ENCODE measurements at places on chromosomes 13 and 19.

- no peak for DNase-seq
Measured at GRCh38 chr19:10159610-10160009, 35.1 kb downstream of the DNMT1 start.

- no peak for DNase-seq
Measured at GRCh38 chr13:50919277-50919676, 9.7 kb downstream of the RNASEH2B start.

DNA sequence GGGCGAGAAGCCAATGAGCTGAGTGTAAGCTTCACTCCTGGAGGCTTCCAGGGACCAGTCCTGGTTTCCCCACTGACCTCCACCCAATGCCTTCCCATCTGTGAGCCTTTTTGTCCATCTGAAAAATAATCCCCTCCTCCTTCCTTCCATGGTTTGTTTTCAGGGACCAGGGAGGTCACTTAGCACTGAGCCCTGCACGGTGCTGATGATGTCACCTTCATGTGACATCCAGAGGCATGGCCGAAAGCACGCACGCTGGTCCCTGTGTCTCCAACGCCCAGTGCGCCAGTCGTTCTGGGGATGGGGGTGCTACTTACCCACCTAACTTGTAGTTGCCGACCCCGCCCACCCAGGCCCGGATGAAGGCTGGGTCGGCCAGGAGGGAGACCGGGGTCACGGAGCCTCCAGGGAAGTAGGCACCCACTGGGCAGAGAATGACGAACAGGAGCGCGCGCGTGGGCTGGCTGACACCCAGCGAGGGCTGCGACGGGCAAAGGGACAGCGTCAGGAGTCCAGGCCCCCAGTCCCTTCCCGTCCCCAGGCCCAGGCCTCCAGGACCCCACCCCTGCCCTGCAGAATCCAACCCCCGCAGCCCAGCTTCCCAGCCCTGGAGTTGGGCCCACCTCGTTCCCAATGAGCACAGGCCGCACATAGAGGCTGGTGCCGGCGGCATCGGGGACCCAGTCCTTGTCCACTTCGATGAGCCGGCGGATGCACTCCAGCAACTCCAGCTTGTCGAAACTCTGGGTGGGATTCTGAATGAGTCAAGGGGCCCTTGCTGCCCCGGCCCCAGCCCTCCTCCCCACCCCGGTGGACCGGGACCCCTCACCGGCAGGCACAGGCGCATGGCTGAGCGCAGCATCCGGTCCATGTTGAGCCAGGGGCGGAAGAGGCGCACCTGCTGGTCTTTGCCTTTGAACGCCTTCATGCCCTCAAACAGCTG lies 11.2 kb downstream of the BCAT2 start:
- DNase-seq, result no peak

GRCh38 chr19:18756896-18757295 lies 34.2 kb downstream of the COMP start:
- no peak for DNase-seq

GRCh38 chr19:55460670-55461258 lies 678 bp downstream of the ISOC2 start:
- DNase-seq, result no peak

GRCh38 chr13:112115403-112116091 lies 48.6 kb downstream of the SOX1 start:
- DNase-seq, result no peak

DNA sequence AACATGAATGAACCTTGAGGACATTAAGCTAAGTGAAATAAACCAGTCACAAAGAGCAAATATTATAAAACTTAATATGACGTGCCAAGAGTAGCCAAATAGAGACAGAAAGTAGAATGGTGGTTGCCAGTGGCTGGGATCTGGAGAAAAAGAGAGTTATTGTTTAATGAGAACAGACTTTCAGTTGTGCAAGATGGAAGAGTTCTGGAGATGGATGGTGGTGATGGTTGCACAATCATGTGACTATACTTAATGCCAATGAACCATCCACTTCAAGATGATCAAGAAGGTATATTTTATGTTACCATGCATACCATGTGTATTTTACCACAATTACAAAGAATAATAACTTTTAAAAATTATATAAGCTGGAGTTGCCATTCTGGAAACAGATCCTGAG lies 65.7 kb upstream of the MTIF3 start:
- no peak for DNase-seq

DNA sequence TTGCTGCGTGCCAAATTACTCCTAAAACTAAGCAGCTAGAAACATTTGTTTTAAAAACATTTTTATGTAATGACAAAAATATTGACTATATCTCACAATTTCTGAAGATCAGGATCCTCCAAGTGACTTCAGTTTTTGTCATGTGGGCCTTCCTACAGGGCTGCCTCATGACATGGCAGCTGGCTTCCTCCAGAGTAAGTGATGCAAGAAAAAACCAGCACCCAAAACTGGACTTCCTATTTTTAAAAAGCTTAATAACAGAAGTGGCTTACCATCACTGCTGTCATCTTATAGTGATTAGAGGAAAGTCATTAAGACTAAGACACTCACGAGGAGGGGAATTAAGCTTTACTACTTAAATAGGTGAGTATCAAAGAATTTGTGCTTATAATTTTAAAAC lies 681.7 kb downstream of the PCDH17 start:
- DNase-seq, result no peak

GRCh38 chr13:66665991-66666390 lies 564.1 kb downstream of the PCDH9 start:
- peak; percentile 33 for DNase-seq

GRCh38 chr13:91684746-91685145 lies 286.3 kb downstream of the GPC5 start:
- DNase-seq, result no peak

DNA sequence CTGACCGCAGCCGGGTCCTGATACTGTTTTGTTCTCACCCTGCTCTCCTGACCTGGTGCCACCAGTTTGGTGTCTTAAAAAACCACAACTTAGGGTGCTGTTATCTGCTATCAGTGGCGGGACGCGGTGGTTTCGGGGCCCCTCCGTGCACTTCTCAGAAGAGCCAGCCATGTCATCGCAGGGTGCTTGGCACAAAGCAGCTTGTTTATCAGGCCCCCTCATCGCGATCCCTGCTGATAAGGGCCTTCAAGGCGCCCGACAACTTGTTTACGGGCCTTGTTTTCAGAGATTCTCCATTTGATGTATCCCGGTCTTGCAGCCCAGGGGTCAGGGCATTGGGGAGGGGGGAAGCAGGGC lies 58.1 kb upstream of the KLF2 start:
- DNase-seq, result no peak

GRCh38 chr13:74596691-74597090 lies 462.5 kb upstream of the KLF12 start:
- DNase-seq, result no peak

- no peak for DNase-seq
Measured at GRCh38 chr19:53871454-53871853, 3.8 kb downstream of the MYADM start.

DNA sequence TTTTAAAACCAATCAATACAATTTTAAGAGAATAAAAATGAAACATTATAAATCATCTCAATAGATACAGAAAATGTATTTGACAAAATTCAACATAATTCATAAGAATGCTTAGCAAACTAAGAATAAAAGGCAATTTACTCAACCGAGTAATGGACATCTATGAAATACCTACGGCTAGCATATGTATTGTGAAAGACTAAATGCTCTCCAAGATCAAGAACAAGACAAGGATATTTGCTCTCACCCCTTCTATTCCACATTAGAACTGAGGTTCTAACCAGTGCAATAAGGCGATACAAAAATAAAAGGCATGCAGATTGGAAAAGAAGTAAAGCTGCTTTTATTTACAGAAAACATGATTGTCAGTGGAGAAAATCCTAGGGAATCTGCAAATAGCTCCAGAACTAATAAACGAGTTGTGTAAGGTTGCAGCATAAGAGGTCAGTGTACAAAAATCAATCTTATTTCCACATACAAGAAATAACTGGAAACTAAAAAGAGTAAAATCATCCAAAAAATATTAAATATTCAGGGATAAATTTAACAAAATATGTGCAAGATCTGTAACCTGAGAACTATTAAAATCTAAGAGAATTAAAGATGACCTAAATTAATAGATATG lies 16.4 kb downstream of the KATNAL1 start:
- no peak for DNase-seq

DNA sequence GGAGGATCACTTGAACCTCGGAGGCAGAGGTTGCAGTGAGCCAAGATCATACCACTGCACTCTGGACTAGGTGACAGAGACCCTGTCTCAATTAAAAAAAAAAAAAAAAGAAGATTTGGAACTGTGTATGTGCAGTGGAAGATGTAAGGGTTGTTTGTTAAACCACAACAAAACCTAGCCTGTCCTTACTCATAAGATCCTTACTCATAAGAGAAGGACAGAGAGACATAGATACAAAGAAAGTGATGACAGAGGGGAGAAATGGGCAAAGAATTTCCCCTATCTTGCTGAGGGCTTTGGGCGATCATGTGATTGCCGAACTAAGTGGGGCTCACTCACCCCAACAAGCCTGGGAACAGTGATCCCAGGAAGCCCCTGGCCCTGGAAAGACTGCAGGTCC lies 7.9 kb downstream of the ITPKC start:
- DNase-seq, result no peak

DNA sequence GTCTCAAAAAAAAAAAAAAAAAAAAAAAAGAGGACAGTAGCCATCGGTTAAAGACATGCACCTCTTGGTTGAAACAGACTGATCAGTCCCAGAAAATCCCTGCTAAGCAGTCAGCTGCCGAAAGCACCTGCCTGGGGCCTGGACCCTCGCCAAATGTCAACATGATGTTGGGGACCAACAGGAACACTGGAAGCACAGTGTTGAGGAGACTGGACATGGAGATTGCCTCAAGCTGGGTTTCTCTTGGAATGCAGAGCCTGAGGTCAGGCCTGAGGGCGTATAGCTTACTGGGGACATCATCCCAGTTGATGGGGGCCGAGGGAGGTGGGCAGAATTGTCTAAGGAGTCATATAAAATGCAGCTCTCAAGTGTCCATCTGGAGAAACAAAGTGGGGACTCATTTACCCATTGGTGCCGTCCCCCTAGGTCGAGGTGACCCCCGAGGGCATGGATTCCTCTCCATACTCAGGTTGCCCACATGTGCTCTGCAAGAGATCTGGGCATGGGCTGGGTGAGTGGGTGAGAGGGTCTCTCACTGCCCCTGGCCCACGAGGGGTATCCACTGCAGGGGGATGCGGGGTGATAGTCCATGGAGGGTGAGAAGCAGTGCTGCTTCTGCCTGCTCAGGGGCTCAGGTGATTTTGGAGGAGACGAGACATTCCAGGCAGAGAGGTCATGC lies 164.5 kb downstream of the URI1 start:
- no peak for DNase-seq

- DNase-seq, result no peak
Measured at GRCh38 chr19:805600-806550, 8.6 kb downstream of the PTBP1 start.

DNA sequence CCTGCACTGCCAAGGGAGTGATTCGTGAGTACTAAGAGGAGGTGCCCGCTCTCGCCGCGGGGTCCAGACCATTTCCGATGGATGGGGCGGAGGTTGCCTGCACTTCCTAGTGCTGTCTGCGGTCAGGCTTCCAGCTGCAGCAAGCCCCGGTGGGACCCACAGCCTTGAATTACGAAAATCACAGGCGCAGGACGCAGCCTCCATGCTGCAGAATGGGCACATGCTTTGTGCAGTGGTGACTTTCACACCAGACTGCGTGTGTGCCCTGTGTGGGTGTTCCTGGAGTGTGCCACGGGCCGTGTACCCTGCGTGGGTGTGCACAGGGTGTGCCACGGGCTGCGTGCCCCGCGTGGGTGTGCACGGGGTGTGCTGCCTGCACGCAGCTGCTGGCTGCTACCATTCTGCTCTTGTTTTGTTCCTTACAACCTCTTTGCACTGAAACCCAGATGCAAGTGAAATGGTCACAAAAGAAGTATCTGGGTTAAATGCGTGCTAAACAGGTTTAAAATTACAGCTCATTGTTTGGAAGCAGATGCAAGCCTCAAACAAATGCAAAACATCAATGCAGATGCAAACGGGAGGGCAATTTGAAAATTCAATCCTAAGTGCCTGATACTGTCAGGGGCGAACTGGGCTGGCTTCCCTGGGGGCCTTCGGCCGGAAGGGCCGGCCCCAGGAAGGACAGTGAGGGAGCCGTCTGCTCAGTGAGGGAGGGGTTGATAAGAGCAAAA lies 221.2 kb upstream of the SOX1 start:
- DNase-seq, result no peak

DNA sequence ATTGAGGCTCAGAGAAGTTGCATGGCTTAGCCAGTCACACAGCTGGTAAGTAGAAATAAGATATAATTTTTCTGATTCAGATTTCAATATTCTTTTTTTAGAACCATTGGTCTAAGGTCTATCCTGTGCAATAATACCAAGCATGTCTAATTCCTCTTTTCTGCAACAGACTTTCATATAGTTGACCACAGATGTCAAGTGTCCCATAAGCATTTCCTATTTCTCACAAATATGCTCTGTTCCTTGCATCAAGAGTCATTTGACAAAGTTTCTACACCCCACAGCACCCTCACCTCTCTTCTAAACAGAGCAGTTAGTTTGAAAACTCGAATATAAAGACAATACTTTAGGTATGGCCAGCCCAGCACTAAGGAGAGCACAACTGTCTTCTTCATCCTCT lies 26.8 kb upstream of the SACS start:
- no peak for DNase-seq

GRCh38 chr13:36329361-36329760 lies 16.8 kb downstream of the SPART start:
- no peak for DNase-seq

DNA sequence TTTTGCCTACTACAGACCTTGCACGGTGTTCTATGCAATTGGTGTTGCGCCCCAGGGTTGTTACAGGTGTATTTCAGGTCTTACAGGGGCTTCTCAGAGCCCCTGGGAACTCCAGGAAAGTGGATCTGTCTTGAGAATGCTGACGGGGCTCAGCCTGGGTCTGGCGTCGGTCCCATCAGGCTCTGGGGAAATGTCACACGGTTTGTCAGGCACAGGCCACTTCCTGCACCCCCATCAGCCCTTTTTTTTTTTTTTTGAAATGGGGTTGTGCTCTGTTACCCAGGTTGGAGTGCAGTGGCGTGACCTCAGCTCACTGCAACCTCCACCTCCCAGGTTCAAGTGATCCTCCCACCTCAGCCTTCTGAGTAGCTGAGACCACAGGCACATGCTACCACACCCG lies 13.2 kb downstream of the CLEC4G start:
- no peak for DNase-seq

DNA sequence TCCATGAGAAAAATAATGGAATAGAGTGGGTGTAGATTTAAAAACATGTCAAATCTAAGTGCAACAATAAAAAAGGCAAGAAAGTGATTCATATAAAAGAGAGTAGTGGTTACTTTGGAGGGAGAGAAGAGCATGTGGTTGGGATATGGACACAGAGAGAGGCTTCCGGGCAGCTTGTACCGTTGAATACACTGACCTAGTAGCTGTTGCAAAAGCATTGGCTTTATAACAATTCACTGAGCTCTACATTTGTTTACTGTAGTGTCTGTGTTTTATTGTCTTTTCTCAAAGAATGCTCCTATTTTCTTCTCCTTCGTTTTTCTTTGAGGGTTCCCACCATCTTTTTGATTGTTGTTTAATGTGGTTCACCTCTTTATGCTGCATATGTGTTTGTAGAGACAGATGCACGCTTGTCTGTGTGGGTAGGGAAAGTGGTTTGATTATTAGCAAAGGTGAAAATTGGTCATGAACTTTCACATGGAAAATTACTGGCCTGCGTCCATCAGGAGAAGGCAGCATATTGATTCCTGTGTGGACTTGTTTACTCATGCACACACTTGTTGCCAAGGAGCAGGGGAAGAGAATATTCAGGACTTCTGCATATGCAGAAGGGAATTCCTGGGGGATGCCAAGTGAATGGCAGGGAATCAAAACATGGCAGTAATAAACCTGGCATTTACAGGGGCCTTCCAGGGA lies 29.9 kb upstream of the IRS2 start:
- DNase-seq, result no peak
